ENCODE measurements at places on chromosomes 5 and 9.
A peak's percentile ranks its signal among the peaks of the same experiment; 100 is the strongest.

DNA sequence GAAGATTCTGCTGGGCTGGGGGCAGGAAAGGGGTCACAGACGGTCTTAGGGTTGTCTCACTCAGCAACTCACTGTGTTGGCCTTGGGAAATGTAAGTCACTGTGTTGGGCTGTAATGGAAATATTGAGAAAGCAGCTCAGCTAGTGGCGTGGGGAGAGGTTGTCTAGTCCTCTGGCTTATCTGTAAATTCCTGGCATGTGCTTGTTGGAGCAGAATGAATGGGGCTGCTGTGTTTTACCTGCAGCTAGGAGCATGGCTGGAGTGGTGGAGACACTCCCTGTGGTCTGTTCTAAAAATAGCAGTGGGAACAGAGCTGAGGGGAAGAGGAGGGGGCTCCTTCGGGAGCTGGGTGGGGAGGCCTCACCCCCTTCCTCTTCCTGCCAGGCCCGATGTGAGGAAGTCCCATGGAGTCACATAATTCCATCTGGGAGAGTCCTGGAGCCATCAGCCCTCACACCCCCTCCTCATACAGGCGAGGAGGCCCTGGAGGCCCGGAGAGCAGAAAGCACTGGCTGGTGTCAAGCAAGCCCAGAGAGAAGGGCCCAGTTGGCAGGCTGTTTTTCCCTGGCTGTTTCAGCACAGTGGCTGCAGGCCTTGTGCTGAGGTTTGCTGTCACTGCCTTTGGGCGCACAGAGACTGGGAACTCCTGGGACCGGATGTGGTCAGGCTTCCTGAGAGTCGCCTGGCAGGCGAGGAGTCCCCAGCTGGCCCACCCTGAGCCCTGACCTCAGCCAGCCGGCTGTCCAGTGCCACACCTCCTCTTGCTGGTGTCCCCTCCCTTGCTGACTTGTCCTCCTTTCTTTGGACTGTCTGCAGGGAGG, 84.9 kb downstream of the RGS3 start:
- DNase-seq = no peak

- no peak for DNase-seq
Observed at GRCh38 chr9:136527721-136528710, 17.8 kb downstream of the NOTCH1 start.

DNA sequence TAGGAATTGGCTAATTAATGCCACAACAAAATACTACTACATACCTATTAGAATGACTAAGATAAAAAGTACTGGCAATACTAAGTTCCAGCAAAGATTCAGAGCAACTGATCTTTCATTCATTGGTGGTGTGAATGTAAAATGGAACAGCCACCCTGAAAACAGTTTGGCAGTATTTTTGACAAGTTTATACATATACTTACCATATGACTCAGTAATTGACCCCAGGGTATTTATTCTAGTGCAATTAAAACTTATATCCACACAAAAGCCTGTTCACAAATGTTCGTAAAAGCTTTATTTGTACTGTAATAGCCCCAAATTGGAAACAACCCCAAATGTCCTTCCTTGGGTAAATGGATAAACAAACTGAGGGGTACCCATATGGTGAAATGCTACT, 270.8 kb upstream of the ACTBL2 start:
- no peak for DNase-seq

DNA sequence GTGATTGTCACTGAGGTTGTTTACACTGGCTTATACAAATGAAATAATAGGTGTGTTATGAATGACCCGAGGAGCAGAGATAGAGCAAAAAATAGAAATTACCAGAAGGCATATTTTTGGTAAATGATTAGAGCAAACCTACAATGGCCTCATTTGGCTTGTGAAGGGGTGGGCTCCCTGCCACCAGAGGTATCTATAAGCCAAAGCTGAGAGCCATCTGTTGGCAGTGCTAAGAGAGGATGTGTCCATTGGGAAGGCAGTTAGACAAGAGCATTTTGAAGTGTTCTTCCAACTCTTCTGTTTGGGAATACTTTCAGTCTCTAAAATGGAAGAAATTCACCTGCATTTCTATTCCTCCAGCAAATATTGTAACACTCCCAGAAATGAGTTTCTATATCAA, 10.6 kb downstream of the NIPAL4 start:
- no peak for DNase-seq

DNA sequence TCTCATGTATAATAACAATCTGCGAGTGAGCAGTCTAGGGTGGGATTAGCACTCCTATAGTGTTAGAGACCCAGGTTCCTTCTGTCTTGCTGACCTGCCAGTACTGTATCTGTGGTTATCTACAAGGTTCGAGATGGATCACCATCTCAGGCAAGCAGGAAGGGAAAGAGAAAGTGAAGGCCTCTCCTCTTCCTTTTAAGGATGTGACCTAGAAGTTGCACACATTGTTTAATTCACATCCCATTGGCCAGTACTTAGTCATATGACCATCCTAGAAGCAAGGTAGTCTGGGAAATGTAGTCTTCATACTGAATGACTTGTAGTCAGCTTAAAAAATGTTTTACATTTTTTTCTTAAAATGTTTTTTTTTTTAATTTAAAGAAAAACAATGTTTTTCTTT, 168.6 kb downstream of the CARTPT start:
- DNase-seq = peak; percentile 51

GRCh38 chr5:135050244-135050767, 16.3 kb upstream of the PITX1 start:
- no peak for DNase-seq

GRCh38 chr5:113202746-113203716, 226.4 kb downstream of the DCP2 start:
- no peak for DNase-seq

DNA sequence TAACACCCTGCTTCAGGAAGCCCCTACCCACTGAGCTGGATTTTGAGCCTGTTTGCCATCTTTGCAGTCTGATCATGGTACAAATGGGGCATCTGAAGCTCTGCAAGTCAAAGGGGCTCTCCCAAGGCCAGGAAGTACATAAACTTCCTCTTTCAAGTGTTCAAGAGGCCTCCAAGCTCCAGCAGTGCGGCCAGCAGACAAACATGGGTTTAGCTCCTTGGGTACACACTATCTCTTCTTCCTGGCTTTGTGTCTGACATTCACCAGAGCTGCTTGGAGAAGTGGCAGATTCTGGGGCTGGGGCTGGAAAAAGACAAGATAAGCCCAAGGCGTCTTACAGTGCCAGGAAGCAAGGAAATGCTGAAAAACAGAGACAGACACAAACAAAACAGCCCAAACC, 34.1 kb downstream of the LAMC3 start:
- no peak for DNase-seq

DNA sequence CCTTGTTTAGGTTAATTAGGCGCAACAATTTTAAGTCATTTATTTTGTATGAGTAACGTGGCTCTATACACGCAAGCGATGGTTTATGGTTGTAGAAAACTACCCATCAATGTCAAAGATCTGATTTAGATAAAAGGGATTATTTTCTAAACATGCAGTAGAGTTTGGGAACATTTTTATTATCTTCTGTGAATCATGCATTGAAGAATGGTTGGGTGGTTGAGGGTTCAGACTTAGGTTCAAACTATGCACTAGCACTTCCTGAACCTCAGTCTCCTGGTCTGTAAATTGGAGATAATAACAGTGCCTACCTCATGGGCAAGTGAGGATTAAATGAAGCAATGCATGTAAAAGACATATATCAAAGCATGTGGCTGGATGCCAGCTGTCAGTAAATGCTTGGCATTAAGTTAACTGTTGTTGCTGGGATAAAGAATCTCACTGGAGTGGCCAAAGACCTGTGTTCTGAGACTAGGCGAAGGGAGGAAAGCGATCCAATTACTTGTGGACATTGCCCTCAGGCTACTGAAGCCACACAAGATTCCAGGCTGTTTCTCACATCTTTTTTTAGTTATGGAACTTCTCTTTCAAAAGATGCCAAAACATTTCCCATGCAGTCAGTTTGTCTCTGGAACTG, 1.1 kb upstream of the OTULINL start:
- peak; percentile 67 for DNase-seq

- no peak for DNase-seq
Observed at GRCh38 chr5:35320029-35320428, 89.7 kb upstream of the PRLR start.

DNA sequence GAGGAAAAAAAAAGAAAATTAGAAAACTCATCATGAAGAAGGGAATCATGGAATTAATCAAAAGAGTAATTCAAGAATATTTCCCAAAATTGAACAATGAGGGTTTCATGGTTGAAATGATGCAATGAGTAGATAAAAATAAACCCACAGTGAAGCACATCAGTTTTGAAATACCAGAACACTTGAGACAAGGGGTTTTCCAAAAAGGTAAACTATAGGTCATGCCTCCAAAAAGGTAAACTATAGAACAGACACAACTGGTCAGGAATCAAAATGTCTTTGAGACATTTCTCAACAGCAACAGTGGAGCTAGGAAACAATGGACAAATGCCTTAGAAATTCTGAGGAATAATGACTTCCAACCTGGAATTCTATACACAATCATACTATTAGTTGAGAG, 60.2 kb upstream of the PCSK5 start:
- DNase-seq = no peak

- no peak for DNase-seq
Observed at GRCh38 chr9:627336-627970, 214.0 kb upstream of the DMRT1 start.

- DNase-seq = no peak
Observed at GRCh38 chr5:132475497-132475882, 15.1 kb downstream of the IRF1 start.

- DNase-seq = no peak
Observed at GRCh38 chr9:3329361-3329760, 196.4 kb downstream of the RFX3 start.

GRCh38 chr5:146877783-146878475, 628 bp downstream of the PPP2R2B start:
- no peak for DNase-seq

- DNase-seq = no peak
Observed at GRCh38 chr9:128416014-128416413, 4.6 kb upstream of the CERCAM start.

- no peak for DNase-seq
Observed at GRCh38 chr9:70935856-70936255, 185.6 kb downstream of the TRPM3 start.

GRCh38 chr5:159262472-159262858, 625 bp upstream of the UBLCP1 start:
- DNase-seq = no peak

- DNase-seq = no peak
Observed at GRCh38 chr9:136079916-136080246, 15.2 kb downstream of the NACC2 start.

DNA sequence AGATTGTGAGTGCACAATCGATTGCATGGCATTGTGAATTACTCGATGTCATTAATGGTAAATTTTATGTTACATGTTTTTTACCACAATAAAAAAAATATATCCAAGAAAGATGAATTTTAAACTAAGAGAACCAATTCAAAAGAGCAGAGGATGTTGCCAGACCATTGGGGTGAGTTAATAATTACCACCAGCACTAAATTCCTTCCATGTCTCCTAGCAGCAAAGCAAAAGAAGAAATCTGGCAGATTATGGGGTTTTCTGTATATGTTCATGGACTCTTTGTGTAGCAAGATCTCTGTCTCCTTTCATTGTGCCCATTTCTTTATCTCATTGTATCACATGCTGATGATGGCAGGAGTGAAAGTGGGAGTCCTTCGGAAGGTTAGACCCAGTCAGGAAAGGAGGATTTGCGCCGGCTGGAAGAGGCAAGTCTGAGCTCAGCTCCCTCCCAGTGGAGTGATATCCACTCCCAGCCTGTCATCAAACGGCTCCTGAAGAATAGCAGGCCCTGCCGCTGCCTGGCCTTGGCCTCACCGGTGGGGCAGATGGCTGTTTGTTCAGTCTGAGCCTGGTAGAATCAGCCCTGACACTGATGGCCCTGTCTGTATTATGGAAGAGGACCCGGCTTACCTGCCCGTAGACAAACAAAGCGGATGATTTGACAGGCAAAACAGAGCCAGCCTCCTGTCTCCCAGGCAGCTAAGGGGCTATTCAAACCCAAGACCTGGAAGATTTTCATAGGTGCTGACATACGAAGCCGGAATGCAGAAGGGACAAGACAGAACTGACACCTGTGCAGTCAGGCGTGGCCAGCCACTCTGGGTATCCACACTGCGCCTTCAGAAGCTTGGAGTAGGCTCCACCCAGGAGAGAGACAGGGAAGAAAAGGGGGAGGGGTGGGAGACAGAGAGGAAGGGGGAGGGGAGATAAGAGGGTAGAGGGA, 21.9 kb upstream of the FOXE1 start:
- no peak for DNase-seq
